ENCODE measurements at places on chromosomes 6 and 20.

GRCh38 chr6:19450651-19451050 is 386.5 kb upstream of the ID4 start:
- no peak for DNase-seq

DNA sequence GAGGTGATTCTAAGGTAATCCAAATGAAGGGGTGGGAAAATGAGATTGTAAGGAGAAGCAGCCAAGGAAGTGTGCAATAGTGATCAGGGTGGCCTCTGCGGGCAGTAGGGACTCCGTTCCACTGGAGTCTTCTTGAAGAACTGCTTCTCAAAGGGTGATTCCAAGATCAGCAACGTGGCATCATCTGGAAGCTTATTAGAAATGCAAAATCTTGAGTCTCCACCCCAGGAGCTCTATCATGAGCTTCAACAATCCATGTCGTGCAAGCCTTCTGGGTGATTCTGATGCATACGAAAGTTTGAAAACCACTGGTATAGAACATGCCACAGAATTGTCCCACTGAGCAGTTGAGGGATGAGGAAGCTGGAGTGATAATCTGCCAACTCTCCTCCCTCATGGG is 31.4 kb downstream of the SCP2D1 start:
- DNase-seq = no peak

DNA sequence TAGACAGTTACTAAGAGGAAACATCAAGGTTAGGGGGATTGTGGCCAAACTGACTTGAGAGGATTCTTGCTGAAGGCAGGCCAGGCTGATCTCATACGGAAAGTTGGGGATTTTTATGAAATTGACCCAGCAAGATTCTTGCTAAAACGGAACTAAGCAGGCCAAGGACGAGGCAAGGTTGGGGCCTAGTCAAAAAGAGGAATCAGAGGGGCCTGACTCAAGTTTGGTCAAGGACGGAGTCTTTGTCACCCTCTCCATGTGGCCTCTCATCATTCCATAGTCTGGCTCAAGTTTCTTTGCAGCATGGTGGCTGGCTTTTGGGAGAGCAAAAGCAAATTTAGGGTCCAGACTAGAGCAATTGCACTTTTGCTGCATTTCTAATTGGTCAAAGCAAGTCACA is 7.9 kb upstream of the HECA start:
- DNase-seq = no peak

- no peak for DNase-seq
These were observed 236.1 kb downstream of the SYNDIG1 start for GRCh38 chr20:24705486-24705885.

Data from T-helper 1 cell (primary cell).